ENCODE measurements at places on chromosomes 2 and 18.

GRCh38 chr2:226673314-226673723, 126.3 kb downstream of the IRS1 start:
- peak; percentile 79 for DNase-seq

GRCh38 chr2:142750858-142751257, 126.6 kb upstream of the KYNU start:
- no peak for DNase-seq

DNA sequence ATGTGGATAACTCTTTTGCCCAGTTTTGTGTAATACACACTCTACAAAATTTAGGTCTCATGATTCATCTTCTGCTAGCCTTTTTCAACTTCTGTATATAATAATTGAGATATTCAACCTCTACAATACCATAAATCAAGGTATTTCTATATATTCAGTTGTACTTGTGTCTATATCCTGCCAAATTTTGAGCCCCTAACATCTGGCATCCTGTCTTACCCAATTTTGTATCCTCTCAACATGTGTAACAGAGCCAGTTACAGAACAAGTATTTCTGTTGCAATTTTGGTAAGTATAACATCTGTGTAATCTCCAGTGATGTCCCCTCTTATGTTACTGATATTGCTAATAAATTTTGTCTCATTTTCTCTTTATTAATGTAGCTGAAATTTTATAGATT, 145.8 kb downstream of the TRIB2 start:
- peak; percentile 16 for DNase-seq

DNA sequence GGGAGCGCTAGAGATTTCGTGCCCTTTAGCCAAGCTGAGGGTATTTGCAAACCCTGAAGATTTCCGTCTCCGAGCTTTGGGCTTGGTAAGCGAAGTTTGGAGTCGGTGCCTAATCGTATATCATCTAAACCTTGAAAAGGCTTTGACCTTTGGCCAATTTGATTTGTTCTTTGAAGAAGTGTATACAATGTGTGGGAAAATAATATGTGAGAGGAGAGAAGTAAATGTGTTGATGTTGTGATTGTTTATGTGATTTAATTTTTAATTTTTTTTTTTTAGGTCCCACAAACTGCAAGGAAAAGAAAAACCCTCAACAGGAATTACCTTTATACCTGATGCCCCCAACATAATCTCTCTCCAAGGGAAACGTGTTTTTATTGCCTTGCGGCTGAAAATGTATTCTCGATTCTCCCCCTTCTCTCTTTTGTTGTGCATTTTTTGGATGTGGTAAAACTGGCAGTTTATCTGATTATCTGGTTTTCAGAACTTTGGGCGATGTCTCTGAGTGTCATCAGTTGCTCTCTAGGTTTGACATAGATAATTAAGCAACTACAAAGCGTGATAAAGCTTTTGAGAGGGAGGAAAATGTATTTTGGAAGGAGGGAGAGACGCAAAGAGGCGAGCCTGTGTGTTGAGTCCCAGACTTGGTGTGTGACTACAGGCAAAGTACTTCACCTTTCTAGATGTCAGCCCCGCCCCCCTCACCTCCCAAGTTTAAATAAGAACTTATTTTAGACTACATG, 912 bp upstream of the FBXO11 start:
- DNase-seq, result no peak

GRCh38 chr2:190318931-190319554, 583 bp downstream of the HIBCH start:
- DNase-seq, result no peak

DNA sequence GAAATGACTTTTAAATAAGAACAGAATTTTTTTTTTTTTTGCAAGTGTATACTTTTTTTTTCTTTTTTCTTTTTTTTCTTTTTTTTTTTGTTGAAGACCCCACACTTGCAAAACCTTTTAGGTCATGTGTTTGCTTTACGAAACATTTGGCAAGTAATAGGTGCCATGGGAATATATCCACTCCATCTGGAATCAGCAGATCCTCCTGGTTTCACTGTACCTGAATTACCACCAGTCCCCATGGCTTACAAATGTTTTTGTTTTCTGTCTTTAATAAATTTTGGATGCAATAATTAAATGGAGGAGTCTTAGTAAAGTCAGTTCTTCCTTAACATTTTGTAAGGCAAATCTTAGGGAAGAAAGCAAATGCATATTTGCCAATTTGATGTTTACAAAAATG, 559.7 kb upstream of the ZEB2 start:
- DNase-seq, result no peak

- no peak for DNase-seq
Measured at GRCh38 chr2:120452131-120452530, 106.2 kb downstream of the INHBB start.

DNA sequence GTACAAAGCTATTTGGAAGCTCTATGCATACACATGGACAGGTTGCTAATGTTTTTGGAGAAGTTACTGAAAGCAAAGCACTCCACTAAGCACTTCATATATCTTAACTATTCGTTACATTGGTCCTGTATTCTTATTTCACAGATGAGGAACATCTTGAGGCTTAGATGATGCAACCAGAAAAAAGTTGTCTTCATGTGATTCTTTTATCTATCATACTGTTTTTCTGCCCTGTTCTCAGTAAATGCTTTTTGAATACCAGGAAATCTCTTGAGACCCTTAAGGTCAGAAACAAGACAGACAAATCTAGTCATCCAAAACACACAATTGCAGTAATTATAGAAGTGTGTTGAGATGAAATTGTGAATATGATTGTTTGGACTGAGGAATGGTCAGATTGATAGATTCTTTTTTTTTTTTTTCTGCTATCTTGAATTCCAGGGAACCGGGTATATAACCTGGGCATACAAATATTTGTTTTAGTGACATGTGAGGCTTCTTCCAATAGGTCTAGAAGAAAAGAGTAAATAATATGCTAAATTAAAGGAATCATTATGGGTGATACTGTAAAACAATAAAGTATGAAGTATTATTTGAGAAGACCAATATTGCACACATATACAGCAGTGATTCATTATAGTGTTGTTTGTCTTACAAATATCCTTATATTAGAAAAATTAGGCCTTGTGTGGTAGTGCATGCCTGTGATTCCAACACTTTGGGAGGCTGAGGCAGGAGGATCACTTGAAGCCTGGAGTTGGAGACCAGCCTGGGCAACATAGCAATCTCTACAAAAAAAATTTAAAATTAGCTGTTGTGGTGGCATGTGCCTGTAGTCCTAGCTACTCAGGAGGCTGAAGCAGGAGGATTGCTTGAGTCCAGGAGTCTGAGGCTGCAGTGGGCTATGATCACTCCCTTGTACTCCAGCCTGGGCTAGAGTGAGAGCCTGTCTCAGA, 33.7 kb downstream of the EHBP1 start:
- DNase-seq, result peak; percentile 26

All from fibroblast of gingiva (primary cell).